ENCODE measurements at places on chromosomes 6 and 20.

DNA sequence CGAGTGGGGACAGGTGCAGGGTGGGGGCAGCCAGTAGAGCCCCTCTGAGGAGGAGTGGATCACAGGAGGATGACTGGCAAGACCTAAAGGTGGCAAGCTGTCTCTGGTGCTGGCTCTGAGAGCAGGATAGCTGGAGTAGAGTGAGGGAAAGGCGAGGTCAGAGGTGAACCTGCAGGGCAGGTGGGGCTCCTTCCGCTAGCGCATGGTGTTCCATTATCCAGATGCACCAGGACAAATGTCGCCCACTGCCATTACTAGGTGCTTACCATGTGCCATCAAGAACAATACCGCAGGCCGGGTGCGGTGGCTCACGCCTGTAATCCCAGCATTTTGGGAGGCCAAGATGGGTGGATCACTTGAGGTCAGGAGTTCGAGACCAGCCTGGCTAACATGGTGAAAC, 18.3 kb upstream of the FAM110A start:
- DNase-seq: no peak

DNA sequence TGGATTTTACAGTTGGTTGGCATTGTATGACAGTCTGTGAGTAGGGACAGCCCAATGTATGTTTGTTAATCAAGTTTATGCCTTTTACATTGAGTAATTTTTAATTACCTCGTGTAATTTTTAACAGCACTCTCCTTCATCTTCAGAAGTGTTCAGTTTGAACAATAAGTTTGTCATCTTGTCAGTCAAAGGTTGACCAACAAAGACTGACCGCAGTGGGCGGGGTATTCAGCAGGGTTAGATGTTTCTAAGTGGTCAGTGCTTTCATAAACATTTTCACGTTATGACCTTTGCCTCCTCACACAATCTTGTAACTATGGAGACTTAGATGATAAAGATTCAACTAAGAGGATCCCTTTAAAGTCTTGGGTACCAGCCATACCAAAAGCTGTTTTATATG, 40.8 kb downstream of the GFRA4 start:
- DNase-seq: no peak

- no peak for DNase-seq
Measured at GRCh38 chr6:168045706-168046620, 33.0 kb downstream of the FRMD1 start.

GRCh38 chr20:57400231-57400701, 9.1 kb downstream of the RBM38 start:
- DNase-seq: no peak

DNA sequence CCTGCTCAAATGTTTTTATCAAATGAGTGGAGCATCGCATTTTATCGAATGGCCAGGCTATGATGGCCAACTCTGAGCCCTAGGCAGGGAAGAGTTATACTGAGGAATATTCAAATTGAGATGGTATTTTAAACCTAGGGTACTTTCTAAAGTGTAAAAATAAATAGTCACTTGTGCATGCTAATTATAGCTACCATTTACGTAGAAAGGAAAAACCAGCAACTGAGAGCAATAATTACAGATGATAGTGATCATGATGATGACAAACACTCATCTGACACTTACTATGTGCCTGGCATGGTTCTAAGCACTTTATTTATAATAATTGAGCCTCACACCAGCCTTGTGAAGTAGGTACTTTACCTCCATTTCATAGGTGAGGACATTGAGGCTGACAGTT, 455.7 kb downstream of the CD83 start:
- no peak for DNase-seq

DNA sequence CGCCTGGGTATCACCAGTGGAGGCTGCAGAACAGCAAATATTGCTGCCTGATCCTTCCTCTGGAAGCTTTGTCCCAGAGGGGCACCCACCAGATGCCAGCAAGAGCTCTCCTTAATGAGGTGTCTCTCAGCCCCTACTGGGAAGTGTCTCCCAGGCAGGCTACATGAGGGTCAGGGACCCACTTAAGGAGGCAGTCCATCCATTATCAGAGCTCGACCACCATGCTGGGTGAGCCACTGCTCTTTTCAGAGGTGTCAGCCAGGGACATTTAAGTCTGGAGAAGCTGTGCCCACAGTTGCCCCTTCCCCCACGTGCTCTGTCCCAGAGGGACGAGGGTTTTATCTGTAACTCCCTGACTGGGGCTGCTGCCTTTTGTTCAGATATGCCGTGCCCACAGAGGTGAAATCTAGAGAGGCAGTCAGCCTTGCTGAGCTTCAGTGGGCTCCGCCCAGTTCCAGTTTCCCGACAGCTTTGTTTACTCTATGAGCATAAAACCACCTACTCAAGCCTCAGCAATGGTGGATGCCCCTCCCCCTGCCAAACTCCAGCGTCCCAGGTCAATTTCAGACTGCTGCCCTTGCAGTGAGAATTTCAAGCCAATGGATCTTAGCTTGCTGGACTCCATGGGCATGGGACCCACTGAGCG, 25.9 kb upstream of the AIG1 start:
- DNase-seq: no peak

- no peak for DNase-seq
Measured at GRCh38 chr6:21634582-21634981, 41.0 kb downstream of the SOX4 start.

- DNase-seq: no peak
Measured at GRCh38 chr6:47335466-47335865, 25.8 kb upstream of the TNFRSF21 start.

GRCh38 chr6:150999107-150999506, 133.6 kb downstream of the MTHFD1L start:
- no peak for DNase-seq

DNA sequence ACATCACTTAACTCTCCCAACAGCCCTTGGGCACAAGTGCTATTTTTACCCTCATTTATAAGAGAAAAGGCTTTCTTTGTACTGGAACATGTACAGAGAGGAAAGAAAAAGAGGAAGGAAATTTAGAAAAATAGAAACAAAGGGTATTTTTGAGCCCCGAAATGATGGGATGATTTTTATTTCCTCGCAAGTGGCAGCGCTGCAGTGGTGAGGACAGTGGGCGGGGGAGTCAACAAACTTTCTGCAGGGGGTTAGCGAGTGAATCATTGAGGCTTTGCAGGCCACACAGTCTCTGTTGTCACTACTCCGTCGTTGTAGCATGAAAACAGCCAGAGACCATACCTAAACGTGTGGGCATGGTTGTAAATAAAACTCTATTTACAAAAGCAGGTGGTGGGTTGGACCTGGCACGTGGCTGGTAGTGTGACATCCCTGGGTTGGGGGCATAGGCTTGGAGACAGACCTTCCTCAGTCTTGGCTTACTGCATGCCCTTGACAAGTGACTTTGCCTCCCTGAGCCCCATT, 25.5 kb upstream of the OCSTAMP start:
- DNase-seq: no peak

GRCh38 chr20:10799735-10800134, 125.9 kb upstream of the JAG1 start:
- no peak for DNase-seq

- no peak for DNase-seq
Measured at GRCh38 chr6:17584241-17584803, 15.8 kb upstream of the FAM8A1 start.

- no peak for DNase-seq
Measured at GRCh38 chr6:136607204-136607931, 57.1 kb upstream of the MAP7 start.

DNA sequence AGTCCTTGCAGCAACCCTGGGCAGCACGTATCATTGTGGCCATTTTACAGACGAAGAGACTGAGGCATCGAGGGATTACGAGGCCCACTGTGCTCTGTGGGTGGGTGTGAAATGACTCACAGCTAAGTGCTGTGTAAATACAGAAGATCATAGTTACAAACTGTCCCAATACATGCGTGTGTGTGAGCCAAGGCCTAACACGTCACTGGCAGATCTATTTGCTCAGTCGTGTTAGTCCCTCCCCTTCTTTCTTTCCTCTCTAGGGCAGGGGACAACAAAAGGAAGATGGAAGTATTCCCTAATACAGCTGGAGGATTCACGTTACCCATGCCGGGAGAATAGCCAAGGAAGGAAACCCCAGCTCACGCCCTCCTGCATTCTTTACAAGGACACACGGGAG, 175.9 kb downstream of the CDC5L start:
- no peak for DNase-seq

DNA sequence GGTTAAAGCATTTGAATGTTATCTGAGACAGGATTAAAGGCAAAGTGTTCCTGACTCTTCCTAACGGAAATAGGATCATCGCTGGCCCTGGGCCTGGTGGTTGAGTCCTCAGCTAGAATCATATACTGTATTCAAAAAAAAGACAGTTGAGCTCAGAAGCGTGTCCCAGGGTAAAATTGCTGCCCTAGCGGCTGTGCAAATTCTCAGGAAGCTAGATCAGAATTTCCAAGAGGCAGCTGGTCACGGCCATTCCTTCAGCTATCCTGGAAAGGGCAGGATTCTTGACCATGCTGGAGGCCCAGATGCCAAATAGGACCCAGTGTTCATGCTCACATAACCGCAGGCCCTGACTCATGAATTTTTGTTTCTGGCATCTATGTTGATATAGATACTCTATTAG, 67.4 kb downstream of the STMND1 start:
- DNase-seq: no peak

GRCh38 chr20:5484926-5485325, 168.2 kb upstream of the PROKR2 start:
- DNase-seq: no peak

GRCh38 chr6:47446669-47447330, 30.8 kb upstream of the CD2AP start:
- no peak for DNase-seq

DNA sequence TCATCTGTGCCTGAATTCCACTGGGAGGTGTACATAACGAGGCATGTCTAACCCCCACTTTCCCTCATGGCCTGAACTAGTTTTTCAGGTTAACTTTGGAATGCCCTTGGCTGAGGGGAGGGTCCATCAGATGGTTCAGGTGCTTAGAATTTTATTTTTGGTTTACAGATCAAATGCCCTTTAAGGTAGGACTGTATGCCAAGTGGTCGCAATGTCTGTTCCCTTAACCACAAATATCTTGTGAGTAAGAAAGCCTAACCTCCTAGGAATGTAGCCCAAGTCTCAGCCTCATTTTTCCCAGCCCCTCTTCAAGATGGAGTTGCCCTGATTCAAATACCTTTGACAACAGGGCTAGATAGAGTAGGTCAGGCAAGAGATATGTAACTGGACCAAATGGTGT, 78.4 kb downstream of the RNASET2 start:
- DNase-seq: no peak

- no peak for DNase-seq
Measured at GRCh38 chr6:50829049-50829448, 10.4 kb downstream of the TFAP2B start.

DNA sequence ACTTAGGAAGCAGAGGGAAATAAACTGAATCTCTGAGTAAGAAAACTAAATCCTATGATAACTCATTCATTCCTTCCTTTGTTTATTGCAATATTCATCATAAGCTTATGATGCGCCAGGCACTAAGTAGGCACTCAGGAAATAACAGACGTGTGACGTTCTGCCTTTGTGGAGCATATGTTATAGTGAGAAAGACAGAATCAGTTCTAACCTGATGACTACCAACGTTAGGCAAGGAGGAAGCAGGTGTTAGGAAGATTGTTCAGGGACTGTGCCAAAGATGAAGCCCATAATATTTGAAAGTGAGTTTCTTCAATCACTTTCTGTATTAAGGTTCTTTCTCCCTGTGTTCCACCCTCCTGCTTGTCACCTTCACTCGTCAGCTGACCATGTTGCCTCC, 3.6 kb downstream of the HLA-DQA2 start:
- no peak for DNase-seq

- no peak for DNase-seq
Measured at GRCh38 chr6:105326216-105326615, 76.7 kb downstream of the PREP start.

DNA sequence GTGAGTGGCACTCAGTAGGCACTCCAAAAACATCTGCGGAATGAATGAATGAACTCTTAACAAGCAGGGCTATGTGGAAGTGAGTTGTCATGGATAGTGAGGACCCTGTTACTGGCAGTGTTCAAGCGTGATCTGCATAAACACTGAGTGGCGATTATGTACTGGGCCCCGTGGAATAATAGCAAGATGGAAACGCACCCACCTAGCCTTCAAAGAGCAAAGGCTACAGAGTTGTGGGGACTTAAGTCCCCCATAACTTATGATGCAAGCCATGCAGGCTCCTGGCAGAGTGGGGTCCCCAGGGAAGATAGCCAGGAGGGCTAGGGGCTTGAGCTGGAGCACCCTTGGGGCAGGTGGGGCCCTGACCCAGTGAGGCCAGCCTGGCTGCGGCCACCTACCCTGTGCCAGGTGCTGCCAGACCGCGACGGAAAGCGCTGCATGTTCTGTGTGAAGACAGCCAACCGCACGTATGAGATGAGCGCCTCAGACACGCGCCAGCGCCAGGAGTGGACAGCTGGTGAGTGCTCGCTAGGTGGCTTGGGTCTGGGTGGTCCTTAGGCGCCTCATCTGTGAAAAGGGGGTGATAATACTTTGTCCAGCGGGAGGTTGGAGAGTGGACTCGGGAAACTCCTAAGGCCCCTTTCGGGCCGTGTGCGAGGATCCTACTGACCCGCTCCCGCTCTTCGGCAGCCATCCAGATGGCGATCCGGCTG, 20.0 kb downstream of the DEF6 start:
- no peak for DNase-seq

Measured in stimulated activated CD4-positive, alpha-beta T cell treated with anti-CD3 and anti-CD28 coated beads, TNF-alpha, amount 100 ng/mL, for 1 hour (primary cell).